HL-60 (cell line): ENCODE measurements at places on chromosomes 7 and 10.

GRCh38 chr7:39353615-39354376 is 212.4 kb upstream of the YAE1 start:
- no peak for DNase-seq

DNA sequence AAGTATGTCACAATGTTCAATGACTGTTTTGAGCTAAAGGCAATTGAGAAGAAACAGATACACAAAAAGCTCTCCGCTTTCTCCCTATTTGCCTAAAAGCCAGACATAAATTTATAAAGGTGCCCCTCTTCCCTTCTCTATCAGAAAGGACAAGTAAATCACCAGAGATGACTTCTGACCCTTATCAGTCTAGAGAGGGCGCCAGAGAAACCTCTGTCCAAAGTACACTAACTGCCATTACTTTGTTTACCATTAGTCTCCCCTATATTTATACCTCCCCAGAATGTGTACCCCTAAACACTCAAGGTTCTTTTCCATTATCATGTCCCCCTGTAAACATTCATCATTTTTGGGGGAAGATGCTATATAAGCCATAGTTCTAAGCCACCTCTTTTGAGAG is 49.3 kb downstream of the TPK1 start:
- DNase-seq: no peak

DNA sequence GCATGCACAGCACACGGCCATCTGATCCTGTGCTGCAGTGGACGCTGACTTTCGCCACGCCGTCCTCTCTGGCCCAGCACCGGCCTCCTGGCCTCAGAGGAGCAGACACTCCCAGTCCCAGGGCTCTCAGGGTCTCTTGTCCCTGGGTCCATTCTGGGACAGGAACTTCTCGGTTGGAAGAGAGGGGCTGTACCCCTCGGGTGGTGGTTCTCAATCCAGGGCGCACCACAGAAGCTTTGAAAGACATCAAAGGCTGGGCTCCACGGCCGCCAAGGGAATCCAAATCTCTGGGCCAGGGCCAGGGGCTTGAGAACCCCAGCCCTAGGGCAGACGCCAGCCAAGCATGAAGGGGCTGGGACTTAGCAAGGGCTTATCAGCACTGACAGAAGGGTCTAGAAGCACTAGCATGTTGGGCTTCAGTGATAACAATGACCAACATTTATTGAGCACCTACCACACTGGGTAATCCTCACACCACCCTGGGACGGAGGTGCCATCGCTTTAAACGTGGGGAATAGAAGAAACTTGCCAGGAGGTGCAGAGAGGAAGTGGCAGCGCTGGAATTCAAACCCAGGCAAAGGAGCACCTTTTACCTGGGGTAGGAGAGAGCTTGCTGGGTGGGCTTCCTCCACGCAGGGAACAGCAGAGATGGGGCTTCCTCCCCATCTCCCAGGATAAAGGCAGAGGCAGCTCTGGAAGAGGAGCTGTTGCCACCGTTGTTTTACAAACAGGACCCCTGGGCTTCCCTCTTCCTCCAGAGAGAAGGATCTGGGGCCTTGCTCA is 1.8 kb upstream of the PYROXD2 start:
- no peak for DNase-seq

DNA sequence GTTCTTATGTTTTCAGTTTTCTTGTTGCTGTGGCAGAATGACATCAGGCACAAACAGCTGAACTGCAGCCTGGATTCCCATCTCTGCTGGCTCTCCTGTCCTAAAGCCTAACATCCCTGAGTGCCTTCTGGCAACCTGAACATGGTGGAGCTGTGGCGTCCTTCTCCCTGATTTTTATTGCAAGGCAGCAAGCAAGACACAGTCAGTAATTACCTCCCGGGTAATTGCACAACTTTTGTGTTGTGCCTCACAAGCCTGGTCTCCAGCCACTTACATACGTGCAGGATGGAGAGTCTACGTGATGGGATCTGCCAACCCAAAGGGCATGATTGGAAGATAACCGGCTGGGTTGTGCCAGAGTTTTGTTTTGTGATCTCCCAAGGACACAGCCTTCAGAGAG is 116.1 kb upstream of the PARD3 start:
- DNase-seq: no peak

DNA sequence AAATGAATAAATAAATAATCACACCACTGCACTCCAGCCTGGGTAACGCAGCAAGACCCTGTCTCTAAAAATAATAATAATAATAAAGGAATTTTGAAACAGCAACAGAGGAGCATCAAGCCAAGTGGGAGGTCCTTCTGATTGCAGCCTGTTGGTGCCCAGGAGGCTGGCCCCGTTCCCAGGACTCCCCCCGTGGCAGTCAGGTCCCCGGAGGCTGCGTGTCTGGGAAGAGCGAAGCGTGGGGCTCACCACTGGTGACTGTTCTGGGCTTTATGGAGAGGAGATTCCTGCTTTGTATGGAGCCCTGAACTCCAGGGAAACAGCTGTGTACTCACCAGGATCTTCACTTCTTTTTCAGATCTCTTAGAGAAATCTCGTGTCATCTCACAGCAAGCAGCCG is 19.3 kb upstream of the MYH16 start:
- no peak for DNase-seq

- no peak for DNase-seq
Observed at GRCh38 chr7:28195910-28196620, 15.5 kb upstream of the JAZF1 start.

DNA sequence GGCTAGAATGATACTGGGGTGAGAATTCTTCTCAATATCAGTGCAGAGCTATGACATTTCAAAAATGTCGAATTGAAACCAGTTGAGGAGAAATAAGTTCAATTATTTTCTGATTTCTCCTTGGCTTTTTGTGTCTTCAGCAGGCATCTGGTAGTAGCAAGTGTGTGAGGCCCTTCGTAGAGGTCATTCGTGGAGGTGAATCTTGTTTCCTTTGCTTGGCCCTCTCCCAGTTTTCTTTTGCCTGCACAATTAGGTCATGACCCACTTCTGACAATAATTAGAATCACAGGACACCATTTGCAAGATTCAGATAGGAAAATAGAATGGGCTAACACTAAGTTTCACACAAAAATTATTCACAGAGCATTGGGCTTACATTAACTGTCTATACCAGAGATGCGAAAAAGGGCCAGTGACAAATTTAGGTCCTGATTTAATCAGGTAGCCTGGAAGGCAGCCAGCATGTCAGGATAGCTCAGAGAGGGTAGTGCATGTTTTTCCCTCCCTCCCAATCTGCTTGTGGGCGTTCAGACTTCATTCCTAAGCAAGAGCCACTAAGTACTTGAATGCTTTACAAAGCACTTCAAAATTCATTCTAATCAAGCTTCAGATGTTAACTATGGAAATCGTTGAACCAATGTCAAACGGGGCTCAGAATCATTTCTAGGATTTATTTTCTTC is 24.0 kb upstream of the A1CF start:
- no peak for DNase-seq

GRCh38 chr7:5429253-5429856 is 5.7 kb upstream of the TNRC18 start:
- no peak for DNase-seq
